ENCODE measurements at places on chromosomes 13 and 19.

GRCh38 chr13:75935805-75936204 is 299.7 kb downstream of the LMO7 start:
- no peak for DNase-seq

GRCh38 chr13:60727140-60727539 is 330.1 kb downstream of the TDRD3 start:
- no peak for DNase-seq

DNA sequence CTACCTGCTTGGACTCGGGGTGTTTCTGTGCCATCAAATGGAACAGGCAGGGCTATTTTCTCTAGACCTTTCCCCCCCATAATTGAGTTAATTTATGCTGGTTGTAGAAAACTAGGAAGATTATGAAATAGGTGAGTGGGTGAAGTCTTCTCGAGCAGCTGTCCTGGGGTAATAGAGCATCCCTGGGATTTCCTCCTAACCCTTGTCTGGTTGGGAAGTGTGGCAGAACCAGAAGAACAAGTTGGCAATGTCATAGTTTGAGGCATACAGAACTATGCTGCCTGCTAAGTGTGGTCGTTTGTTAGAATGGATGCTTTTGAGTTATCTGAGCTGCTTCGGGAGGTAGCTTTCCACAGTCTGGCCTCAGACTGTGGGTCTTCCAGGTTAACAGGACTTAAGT is 3.7 kb downstream of the GATAD2A start:
- no peak for DNase-seq

DNA sequence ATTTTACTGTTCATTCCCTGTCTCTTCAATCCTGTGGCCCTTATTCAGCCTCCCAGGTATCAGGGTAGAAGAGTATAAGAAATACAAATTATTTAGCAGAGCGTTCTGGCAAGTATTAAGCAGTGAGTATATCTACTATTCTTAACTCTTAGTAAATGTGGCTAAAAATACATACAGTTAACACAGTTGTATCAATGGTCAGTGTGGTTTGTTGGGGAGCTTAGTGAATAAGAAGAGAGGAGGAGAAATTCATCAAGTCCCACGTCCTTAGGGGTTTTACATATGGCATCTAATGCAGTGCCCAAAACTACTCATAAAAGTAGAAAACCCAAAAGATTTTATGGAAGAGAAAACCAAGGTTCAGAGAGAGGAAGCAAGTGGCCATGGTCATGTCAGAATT is 691.0 kb upstream of the SGCG start:
- no peak for DNase-seq

DNA sequence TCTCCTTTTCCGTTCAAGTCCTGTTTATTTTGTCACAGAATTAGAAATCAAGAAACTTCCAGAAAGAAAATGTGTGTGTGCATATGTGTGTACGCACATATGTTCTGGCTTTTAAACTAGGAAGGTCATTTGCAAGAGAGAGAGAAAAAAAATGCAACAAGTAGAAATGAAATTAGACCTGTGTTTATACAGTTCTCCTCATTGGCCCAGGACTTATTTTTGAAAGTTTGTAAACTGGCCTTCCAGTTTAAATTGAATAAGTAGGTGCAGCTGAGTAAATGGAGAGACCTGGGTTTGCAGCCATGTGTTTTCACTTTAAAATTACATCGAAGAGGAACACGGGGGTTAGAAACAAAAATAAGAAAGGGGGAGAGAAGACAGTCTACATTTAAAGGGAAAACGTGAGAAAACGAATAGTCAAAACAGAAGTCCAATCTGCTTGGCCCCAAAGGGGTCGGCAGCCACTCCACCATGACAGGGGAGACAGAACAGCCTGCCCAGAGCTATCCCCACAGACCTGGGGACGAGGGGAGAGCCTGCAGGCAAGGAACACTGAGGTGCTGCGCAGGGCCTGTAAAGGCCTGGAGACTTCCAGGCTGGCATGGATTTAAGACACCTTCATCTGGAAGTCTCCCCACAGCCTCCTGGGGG is 216.8 kb upstream of the MAB21L1 start:
- no peak for DNase-seq

GRCh38 chr19:51799774-51800472 is 5.0 kb downstream of the FPR3 start:
- DNase-seq: no peak

GRCh38 chr13:67416047-67416925 is 186.2 kb upstream of the PCDH9 start:
- DNase-seq: no peak

DNA sequence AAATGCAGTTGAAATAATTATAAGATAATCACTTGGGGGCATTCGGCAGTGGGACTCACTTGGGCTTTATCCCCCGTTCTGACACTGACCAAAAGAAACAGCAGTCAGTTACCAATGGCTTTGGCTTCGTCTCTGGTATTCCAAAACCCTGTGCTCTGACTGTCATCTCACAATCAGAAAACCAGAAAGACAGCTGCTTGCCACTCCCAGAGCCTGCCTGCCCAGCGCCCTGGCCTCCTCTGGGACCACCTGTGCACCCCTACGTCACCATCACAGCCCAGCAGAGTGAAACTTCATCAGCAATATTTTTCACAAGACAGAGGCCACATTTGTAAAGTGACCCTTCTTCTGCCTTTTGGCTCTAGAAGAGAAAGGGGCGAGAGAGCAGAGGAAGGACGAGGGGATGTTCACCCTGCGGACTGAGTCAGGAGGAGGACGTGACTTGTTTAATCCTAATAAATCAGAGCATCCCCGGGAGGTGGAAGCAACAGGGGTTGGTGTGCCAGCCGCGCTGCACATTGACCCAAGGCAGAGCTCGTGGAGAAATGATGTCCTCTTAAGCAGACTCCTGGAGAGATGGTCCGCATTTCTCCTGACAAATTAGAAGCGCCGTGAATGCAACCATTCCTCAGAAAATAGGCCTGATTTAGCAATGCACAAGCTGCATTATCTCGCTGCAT is 397.8 kb upstream of the ZNF507 start:
- no peak for DNase-seq

DNA sequence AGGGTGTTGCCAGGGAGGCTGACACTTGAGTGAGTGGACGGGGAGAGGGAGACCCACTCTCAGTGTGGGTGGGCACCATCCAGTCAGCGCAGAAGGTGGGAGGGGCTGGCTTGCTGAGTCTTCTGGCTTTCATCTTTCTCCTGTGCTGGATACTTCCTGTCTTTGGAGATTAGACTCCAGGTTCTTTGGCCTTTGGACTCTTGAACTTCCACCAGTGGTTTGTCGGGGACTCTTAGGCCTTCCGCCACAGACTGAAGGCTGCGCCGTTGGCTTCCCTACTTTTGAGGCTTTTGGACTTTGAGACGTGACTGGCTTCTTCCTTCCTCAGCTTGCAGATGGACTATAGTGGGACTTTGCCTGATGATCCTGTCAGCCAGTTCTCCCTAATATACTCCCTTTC is 4.3 kb upstream of the LENG8 start:
- no peak for DNase-seq

Measured in stimulated activated CD4-positive, alpha-beta T cell treated with anti-CD3 and anti-CD28 coated beads, Interleukin-12 subunit alpha, Interleukin-12 subunit beta, amount 100 ng/mL, for 4 hours (primary cell).